ENCODE measurements at places on chromosomes 12 and 14.

- no peak for DNase-seq
These were observed 51.6 kb downstream of the CAND1 start for GRCh38 chr12:67320614-67321295.

GRCh38 chr14:85279407-85279806 is 250.5 kb upstream of the FLRT2 start:
- DNase-seq = no peak

GRCh38 chr12:94678849-94679248 is 28.5 kb upstream of the TMCC3 start:
- DNase-seq = no peak

DNA sequence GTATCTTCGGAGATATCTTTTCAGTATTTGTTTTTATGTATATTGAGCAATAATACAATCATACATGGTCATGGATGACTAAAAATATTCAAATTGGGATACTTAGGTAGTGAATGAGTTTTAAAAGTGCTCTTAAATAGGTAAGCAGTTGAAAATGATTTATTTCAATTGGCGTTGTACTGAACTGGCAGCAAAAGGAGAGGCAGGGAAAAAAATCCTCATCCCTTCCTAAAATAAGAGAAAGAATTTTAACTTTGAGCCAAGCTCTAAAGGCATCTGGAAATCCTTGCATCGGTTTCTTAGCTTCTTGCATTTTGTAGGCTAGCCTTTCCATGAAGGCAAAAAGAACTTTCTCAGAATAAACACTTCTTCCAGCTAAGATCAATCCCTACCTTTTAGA is 125.2 kb downstream of the MGST1 start:
- DNase-seq = no peak

DNA sequence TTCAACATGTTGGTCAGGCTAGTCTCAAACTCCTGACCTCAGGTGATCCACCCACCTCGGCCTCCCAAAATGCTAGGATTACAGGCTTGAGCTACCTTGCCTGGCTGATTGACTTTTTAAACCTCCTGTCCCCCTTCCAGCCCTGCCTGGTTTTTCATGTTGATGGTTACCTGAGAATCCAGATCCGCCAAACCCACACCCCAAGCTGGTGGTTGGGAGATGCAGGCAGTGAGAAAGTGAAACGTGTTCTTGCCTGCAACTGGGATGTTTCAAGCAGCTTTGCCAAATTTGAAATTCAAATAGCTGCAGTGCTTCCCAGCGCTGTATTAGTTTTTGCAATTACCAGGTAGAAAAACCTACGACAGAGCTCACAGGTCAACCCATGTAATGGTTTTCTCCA is 238.3 kb upstream of the PWP1 start:
- DNase-seq = no peak

DNA sequence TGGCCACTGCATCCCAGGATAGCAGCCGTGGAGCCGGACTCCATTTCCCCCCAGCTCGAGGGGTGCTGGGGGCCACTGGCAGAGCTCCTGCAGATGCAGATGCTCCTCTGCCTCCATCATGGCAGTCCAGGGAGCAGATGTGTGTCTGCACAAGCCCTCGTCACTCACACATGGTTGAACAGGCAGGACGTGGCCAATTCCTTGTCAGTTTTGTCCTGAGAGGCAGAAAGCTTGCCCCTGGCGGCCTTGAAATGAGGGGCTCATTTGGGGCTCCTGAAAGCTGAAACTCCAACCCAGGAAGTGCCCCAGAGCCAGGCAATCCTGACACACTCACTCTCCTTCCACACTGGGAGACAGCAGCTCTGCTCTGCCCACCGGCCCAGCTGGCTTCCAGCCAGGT is 100.9 kb upstream of the C14orf180 start:
- DNase-seq = no peak

All from stromal cell of bone marrow (primary cell).